ENCODE measurements at places on chromosomes 7 and 10.

DNA sequence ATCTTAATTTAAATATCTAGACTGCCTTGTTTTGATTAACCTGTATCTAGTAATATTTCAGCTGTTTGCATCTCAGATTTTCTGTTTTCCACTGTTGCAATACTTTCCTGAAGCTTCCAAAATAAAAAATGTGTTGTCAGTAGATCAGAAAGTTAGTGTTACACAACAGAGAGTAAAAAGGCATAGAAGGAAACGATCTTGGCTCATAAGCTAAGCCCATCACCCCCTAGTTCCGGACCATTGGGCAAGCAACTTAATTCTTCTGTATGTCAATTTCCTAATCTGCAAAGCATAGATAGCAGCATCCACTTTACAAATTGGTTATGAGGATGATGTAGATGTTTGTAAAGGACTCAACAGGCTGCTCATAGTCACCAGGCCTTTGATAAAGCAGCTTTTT, 4.4 kb downstream of the PON3 start:
- no peak for DNase-seq

- no peak for DNase-seq
Observed at GRCh38 chr10:72093450-72093849, 5.1 kb upstream of the SPOCK2 start.

DNA sequence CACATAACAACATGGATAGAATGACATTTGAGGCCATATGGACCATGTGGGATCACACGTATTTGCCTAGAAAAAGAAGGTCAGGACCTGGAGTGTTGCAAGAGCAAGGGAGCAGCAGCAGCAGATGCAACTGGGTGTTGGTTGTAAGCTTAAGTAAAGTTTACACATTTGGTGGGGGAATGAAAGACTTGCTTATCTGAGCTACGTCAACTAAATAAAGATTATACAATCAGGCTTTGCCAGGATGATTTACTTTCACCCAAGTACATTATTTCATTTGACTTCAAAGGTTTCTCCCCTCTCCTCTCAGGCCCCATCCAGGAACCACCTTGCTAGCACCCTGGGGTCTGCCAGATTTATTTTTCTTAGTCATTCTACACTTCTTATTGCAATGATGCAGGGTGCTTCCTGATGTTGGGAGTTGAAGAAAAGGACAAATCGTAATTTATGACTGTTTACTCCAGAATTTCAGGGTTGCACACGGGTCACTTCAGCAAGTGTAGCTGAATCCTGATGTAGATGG, 591.9 kb upstream of the IGFBP3 start:
- DNase-seq: no peak

DNA sequence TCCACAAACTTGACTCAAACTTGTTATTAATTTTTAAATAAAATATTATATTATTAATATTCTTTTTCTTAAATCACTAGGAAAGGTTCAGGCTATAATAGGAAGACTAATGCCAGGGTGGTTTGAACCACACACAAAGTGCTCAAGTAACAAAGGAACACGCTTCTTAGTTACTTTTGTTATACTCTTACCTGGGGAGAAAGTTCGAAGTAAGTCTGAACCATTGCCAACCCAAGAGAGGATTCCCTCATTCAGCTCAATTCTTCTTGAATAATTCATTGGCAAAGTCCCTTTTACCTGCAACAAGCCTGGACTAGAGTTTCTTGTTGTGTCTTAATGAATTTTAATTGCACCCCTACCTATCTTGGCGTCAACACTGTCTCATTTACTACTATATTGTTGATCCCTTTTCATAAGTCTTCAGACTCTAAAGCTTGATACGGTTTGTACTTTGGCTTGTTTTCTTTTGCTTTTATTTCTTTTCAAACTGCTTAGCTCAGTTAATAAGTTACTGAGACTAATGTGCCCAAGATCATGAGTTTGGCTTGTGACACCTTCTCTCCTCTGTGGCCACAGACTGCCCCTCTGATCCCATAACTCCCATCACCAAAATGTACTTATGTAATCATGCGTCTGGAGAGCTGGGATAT, 10.2 kb upstream of the C10orf67 start:
- no peak for DNase-seq

GRCh38 chr7:154879629-154880028, 123.3 kb downstream of the PAXIP1 start:
- DNase-seq: no peak

DNA sequence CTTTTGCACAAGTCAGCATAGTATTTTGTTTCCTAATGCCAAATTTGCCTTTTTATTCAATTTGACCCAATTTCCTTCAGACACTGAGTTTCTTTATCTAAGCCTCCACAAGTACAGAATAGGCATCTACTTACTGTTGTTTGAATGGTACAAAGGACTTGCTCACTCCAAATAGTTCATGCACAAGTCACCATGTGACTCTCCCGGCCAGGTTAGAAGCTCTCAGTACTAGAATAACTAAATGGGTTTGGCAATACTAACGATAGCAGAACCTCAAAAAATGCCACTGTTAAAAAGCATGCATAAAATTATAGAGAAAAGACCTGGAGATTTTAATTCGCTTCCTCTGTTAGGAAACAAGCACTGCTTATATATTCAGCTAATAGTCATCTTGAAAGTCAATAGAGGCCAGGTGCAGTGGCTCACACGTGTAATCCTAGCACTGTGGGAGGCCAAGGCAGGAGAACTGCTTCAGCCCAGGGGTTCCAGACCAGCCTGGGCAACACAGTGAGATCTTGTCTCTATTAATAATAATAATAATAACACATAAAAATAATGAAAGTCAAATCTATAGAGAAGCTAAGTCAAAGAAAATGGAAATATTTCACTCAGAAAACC, 335.8 kb upstream of the MBL2 start:
- no peak for DNase-seq

DNA sequence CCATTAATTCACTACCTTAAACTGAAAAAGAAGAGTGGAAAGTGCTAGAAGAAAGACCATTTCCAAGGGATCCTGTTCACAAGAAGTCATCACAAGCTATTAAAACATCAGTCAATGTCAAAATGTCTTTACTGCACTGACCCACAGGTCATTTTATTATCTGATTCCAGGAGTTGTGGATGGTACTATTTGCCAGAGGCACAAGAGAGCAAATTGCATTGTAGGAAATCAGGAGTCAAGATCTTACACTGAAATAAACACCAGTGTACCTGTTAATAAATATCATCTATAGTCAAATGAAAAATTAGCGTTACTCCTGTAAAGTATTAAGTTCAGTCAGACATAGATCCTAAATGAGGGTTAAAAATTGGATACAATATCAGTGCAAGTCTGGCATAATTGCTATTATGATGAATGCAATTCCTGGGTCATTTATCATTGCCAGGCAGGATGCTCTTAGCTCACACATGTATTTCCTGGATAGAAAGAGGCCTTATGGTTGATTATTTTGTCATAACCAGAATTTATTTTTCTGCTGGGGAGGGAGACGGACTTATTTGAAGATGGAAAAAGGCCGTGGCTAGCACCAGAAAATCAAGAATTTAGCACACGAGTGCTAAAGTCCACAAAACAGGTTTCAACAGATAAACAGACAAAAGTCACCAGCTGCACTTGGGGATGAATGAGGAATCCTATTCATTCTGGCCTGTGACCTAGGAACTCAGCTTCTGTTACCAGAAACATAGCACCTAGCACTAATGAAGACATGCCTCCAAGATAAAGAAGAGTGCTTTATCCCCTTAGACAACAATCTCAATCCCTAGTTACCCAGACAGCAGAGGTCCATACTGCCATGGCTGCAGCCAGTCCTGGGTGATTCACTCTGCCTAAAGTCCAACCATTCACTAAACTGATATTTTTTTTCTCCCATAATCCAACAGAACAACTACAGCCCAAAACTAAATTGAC, 683.1 kb upstream of the POM121L12 start:
- DNase-seq: no peak

DNA sequence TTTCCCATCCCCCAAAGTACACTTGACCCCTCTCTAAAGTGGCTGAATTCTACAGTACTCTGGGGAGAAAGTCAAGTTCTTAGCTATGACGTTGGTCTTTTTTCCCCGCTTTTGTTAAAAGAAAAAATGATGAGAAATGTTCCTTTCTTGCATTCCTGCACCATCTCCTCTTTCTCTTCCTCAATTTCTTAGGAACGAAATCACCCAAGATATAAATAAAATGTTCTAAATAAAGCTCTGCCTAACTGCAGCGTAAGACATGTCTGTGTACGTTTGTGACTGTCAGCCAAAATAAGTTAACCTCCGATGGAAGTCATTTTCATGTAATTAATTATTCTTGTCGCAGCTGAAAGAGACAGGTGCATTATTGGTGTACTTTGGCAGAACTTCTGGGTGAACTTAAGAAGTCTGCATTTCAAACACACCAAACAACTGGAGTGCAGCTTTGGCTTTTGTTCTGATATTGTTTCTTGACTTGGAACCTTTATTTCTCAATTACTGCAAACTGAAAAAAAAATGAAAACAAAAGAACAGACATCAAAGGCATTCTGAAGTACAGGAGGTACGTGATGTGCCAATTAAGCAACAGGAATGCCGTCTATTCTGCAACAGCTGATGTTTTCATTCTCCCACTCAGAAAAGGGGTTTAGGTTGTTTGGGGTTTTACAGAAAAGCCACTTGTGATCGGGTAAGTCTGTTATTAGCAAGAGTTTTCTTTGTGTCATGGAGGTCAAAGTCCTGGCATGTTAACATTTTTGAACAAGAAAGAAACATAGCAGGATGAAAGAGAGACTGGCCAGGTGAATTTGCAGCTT, 82.4 kb upstream of the SDK1 start:
- DNase-seq: no peak

DNA sequence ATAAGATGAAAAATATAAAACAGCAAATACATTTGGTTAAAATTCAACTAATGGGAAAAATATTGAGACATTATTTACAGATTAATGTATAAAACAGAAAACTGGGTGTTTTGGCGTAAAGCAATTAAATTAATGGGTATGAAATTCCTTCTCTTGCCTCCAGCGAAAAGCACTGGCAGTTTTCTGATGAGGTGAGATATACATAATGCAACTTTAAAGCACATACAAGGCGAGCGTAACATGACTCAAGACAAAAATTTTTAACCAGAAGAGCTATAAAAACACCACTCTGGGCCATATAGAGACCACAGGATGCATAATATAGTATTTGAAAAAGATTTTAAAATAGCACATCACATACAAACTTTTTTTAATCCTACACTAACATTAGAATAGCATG, 120.6 kb downstream of the ODAD2 start:
- DNase-seq: no peak

DNA sequence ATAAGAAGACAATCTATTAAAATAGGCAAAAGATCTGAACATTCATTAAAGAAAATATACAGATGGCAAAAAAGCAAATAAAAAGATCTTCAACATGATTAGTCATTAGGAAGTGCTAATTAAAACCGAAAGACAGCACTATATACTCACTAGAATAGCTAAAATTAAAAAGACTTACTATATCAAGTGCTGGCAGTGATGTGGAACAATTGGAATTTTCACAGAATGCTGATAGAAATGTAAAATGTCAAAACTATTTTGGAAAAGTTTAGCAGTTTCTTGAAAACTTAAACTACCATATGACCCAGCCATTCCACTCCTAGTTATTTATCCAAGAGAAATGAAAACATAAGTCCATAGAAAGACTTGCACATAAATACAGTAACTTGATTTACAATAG, 25.0 kb upstream of the TLL2 start:
- DNase-seq: no peak

GRCh38 chr10:28201410-28202400, 101.2 kb downstream of the MPP7 start:
- no peak for DNase-seq

GRCh38 chr7:136523571-136523970, 344.9 kb upstream of the CHRM2 start:
- DNase-seq: no peak

DNA sequence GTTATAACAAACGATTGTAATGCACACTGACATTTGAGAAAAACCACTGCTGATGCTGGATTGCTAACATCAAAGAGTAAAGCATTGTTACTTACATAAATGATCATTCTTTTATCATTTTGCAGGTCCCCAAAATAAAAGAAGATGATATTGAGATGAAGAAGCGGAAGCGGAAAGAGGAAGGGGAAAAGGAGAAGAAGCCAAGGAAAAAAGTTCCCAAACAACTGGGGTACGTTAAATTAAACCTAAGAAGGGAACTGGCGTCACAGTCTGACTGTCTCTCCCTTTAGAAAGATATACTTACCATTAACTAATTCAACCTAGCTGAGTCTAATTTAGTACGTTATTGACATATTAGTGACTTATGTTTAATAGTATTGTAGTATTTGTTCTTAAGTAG, 28.1 kb downstream of the UBN2 start:
- no peak for DNase-seq

- DNase-seq: no peak
Observed at GRCh38 chr7:20153567-20153966, 63.6 kb downstream of the MACC1 start.

GRCh38 chr7:95867309-95867708, 95.0 kb downstream of the DYNC1I1 start:
- no peak for DNase-seq

GRCh38 chr10:92241158-92241500, 49.7 kb downstream of the CPEB3 start:
- DNase-seq: no peak

DNA sequence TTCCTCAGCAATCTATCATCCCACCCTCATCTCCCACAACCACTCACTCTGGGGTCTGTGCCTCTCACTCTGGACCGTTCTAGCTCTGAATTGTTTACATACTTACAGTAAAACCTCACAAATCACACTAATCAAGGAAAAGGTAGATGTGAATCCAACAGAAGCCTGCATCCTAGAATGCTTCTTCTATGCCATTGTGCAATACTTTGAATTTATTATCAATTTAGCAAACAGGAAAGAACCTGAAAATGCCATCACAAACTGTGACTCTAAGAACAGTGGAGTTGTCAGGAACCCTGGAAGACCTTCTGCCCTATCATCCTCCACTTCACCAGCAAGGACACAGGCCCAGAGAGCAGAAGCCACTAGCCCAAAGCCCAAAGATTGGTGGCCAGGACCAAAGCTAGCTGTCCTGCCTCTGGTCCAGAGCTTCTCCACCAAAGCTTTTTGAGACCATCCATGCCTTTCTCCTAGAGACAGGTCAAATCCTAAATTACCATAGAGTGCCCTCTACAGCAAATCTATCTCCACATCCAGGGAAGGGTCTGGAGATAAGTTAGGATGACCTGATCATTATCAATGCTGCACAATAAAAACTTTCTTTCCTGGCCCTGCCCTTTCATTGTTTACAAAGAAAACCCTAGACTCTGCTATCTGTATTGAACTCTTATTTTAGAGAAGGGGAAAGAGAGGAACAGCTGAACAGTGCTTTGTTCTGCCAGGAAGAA, 2.4 kb downstream of the SORBS1 start:
- DNase-seq: no peak

GRCh38 chr7:96826089-96826488, 116.4 kb upstream of the SEM1 start:
- no peak for DNase-seq

- no peak for DNase-seq
Observed at GRCh38 chr7:47406801-47407129, 175.1 kb downstream of the TNS3 start.

- DNase-seq: no peak
Observed at GRCh38 chr10:7184660-7185366, 226.0 kb downstream of the SFMBT2 start.

- peak; percentile 72 for DNase-seq
Observed at GRCh38 chr10:110893559-110894179, 21.9 kb downstream of the PDCD4 start.

GRCh38 chr10:26031300-26031699, 97.3 kb downstream of the MYO3A start:
- no peak for DNase-seq
